Germinal center (tissue), 1 donor: ENCODE measurements at places on chromosomes 6 and 20.

DNA sequence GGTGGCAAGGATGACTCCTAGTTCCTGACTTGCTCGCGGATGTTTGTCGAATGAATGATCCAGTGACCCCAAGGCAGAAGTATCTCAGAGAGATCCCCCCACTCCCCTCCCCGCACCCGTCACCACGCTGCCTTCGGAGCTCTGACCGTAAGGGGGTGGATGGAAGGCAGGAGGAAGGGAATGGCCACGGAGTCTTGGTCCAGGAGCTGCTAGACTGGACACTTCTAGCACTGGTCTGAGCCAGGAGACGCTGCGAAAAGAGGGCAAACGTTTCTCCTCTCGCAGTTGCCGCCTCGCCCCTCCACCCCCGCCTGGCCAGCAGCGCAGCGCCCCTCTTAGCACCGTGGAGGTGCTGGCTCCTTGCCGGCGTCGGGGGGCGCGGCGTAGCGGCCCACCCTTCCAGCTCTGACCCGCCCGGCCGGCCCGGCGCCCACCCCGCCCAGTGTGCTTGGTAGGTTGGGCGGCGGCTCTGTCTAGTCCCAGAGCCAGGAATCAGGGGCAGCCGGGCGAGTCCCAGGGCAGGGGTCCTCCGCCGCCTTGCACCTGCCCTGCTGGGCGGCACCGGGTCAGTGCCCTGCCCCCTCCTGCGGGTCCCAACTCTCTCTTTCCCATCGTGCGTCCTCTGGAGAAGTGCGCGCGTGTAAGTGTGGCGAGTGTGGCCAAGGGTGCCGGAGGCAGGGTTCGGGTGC, 2.4 kb upstream of the DBNDD2 start:
- peak; percentile 10 for DNase-seq

- DNase-seq: no peak
Measured at GRCh38 chr6:26336355-26337198, 28.4 kb upstream of the BTN3A2 start.

- no peak for DNase-seq
Measured at GRCh38 chr6:160960839-160961238, 30.7 kb upstream of the MAP3K4 start.

- no peak for DNase-seq
Measured at GRCh38 chr20:15251171-15251570, 913.8 kb upstream of the FLRT3 start.

DNA sequence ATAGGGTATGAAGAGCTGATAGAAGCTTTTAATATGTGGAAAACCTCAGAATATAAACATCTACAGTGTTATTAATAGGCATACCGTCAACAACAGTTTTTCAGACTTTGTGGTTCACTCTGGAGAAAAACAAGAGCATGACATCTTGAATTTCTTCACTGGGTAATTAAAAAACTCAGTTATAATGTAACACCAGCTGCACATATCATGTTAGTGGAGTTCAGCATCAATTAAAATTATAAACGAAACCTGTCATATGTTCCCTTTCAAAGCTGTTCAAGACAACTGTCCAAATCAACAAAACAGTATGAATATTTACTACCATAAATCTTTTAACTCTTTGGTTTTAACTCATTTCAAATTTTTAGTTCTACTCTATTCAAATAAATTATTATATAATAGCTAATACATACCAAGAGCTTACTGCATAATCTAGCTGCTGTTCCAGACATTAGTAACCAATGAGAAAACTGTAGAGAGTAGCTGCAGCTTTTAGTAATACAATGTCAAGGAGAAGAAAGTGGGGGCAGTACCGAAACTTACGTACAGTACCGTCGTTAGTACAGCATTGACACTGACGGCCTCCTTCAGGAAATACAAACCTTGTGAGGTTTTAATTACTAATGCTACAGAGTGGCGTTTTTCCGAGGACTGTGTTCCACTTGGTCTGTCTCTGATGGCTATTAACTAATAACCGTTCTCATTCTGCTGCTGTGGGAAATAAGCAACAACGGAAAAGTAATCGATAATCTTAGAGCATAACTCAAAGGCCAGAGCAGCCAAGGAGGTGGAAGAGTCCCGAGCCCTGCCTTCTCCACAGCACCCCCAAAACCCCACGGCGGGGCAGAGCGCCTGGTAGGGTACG, 532 bp upstream of the PM20D2 start:
- peak; percentile 63 for DNase-seq

DNA sequence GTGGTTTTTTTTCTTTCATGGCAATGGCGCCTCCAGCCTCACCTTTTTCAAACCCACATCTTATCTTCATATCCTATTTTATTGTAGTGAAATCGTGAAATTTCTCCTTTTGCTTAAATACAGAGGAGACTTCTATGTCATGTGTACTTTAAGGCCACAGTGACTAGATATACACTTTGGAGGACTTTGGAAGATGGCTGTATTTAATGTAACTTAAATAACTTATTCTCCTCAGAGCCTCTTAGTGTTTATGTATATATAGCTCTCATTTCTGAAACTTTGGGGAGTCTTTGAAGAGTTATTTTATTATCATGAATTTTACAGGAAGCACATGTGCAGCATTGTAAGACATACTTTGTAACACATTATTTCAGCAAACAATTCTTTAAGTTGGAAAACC, 968 bp downstream of the LAMA2 start:
- no peak for DNase-seq

DNA sequence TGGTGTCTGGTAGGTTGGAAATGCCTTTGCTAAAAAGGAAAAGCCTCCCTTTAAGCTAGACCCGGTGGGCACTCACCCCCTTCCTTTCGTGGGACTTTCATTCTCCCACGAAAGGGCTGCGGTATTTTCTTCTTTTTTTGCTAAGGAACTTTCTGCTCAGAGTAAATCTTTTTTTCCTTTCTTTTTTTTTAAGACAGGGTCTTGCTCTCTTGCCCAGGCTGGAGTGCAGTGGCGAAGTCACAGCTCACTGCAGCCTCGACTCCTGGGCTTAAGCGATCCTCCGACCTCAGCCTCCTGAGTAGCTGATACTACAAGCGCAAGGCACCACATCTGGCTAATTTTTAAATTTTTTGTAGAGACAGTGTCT, 4.0 kb downstream of the TP53TG5 start:
- DNase-seq: no peak

GRCh38 chr6:967701-968100, 274.8 kb upstream of the EXOC2 start:
- DNase-seq: no peak

DNA sequence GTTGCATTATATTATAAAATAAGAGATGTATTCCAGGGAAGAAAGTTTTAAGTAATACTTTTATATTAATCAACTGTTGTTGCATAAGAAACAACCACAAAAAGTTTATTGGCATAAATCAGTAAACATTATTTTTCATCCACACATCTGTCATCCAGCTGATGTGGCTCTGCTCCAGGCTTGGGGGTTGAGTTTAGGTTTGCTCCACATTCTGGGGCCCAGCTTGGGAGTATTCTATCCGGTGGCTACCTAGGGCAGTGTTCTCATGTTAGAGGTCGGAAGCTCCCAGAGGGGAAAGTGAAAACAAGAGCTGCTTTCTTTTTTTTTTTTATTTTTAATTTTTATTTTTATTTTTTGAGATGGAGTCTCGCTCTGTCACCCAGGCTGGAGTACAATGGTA, 728.4 kb upstream of the FLRT3 start:
- DNase-seq: no peak

GRCh38 chr6:104095661-104096416, 763.9 kb downstream of the HACE1 start:
- no peak for DNase-seq

- no peak for DNase-seq
Measured at GRCh38 chr6:130136798-130137197, 86.0 kb downstream of the SAMD3 start.

GRCh38 chr6:57123111-57123510, 33.1 kb downstream of the ZNF451 start:
- DNase-seq: no peak

- no peak for DNase-seq
Measured at GRCh38 chr20:34843421-34843820, 18.0 kb upstream of the NCOA6 start.

DNA sequence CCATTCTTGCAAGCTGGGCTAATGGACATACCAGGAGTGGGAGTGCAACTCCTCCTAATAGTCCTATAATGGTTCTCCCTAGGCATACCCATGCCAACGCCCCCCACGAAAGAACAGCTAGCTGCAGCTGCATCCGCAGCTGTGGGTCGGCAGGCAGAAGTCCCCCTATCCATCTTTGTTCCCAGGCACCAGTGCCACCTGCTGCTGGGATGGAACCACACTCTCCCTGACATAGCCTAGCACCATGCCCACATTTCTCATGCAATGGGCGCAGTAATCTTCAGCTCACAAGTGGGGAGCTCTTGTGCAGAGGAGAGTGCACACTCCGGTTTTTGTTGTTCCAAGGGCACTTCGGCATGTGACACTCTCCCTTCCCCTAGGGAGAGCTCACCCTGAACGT, 567.8 kb downstream of the GRIK2 start:
- DNase-seq: no peak

GRCh38 chr20:53831812-53832211, 238.2 kb upstream of the ZNF217 start:
- no peak for DNase-seq

GRCh38 chr6:169854083-169854725, 102.8 kb downstream of the ERMARD start:
- no peak for DNase-seq

DNA sequence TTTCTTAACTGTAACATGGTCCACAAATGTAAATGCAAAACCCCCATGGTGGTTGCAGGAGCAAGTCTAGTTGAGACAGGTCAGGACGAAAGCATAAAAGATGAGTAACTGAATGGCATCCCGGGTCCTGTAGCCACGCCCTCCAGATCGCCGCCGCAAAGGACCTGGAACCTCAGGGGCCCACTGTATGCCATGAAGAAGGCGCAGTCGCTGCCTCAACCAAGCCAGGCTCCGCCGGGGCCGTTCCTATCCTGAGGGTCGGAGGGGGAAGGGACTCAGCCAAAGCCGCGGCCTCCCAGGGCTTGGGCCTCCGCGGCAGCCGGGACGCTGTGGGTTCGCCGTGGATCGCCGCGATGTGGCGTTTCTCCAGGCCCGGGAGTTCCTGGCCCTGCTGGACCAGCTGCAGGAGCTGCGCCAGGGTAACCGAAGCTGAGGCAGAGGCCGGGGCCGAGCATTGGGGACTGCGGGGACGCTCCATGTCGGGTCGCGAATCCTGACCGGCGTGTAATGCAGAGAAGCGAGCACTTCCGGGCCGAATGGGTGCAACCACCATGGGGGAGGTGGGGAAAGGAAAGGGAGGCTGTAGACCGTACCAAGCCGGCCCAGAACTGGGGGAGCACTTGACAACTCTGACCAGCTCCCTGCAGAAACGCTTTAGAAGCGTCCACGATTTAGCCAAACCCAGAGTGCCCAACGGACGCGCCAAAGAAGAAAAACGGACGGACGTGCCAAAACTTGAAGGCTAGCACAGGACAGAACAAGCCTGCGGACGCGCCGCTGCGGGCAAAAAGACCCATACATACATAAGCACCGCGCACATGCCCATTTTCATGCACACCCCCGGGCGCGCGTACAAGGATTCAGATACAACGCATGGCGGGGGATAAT, 11.1 kb downstream of the RPL7L1 start:
- peak; percentile 93 for DNase-seq

DNA sequence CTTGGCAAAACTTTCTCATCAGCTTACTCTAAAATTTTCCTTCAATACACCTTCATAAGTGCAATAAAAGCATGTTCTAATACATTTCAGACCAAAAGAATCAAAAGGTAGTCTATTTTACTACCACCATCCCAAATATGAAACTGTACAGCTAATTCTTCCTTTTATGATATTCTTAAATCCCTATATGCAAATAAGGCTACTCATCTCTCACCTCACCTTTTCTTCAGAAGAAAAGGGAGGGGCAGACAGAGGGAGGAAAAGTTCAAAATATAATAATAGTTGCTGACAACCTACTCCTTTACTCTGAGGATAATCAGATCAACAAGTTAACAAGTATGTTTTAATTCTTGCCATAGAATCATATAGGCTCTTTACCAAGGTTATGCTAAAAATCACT, 7.4 kb downstream of the C6orf120 start:
- DNase-seq: no peak

GRCh38 chr6:162150295-162150694, 577.3 kb downstream of the PRKN start:
- DNase-seq: no peak

DNA sequence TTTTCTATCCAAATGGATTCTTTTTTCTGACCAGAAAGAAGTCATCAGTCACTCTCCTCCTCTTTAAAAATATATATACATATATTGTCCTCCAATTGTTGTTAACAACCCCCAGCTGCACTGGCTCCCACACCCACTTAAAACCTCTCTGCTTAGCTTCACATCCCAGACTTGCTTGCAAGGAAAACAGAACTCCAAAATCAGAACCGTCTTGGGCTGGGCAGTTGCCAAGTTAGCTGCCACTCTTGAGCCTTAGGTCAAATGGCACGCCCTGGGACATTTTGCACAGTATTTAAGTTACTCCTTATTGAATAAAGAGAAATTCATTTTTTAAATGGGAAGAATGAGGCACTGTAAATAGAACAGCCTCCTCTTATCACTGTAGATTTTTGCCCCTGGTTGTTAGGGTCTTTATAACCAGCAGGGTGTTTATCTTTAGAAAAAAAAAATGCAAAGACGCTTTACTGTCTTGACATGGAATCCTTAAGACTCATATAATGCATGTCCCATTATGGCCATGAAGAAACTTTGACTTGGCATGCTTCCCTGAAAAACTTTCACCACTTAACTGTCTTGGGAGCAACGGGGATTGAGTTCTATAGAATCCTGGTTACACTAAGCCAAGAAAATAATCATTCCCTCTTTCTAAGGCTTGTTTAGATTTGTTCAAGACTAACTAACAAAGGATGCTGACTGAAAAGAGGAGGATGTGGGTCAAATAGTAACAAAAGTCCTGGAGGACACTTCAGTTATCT, 204.5 kb downstream of the ISM1 start:
- no peak for DNase-seq

- DNase-seq: no peak
Measured at GRCh38 chr6:136037242-136037875, 185.9 kb downstream of the PDE7B start.

GRCh38 chr6:139475241-139475640, 100.8 kb upstream of the CITED2 start:
- DNase-seq: no peak

GRCh38 chr6:136517002-136517401, 33.2 kb downstream of the MAP7 start:
- no peak for DNase-seq

GRCh38 chr20:5067877-5068645, 51.7 kb downstream of the PCNA start:
- no peak for DNase-seq

GRCh38 chr6:163147994-163148393, 266.5 kb upstream of the QKI start:
- DNase-seq: no peak

DNA sequence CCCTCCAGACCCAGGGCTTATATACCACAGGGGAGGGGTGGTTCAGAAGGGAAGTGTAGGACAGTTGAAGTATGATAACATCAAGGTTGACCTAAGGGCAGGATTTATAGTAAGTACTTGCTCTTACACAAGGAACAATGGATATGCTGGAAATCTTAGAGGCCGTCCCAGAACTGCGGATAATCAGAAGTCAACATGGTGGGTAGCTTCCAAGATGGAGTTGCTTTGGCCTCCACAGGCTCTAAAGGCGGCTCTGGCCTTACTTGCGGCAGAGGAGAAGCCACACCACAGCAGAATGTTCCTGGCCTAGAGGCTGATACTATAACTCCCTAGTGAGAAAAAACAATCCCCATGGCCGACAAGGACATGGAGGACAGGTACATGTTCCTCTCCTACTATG, 344.7 kb downstream of the CDC5L start:
- no peak for DNase-seq
